ENCODE measurements at places on chromosomes 6 and 20. TPM values are rescaled to one million over a fixed set of nuclear protein-coding genes. Genes with fewer than 3 reads are reported as not detected.
A peak's percentile ranks its signal among the peaks of the same experiment; 100 is the strongest.

- no peak for DNase-seq
Measured at GRCh38 chr20:5918856-5919625, 31.3 kb downstream of the TRMT6 start.

GRCh38 chr20:20695250-20695816 lies 17.1 kb downstream of the RALGAPA2 start:
- DNase-seq, result no peak

DNA sequence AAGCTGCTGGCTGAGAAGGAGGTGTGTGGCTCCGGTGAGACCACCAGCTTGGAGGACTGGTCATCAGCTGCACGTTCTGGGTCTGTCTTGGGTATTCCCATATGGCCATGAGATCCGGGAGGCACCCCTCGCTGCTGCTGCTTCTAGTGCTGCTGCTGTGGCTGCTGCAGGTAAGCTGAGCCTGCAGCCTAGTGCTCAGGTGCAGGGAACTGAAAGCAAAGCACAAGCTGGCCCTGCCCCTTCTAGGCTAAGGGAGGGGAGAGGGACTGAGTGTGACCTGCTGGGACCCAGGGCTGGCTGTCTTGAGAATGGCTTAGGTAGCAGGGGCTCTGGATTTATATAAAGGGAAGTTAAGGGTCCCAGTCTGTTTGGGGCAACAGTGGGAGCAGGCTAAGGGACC lies 403 bp downstream of the CDH26 start:
- DNase-seq, result no peak

RTEL1 gene
- total RNA-seq, result 7.3 TPM

DNA sequence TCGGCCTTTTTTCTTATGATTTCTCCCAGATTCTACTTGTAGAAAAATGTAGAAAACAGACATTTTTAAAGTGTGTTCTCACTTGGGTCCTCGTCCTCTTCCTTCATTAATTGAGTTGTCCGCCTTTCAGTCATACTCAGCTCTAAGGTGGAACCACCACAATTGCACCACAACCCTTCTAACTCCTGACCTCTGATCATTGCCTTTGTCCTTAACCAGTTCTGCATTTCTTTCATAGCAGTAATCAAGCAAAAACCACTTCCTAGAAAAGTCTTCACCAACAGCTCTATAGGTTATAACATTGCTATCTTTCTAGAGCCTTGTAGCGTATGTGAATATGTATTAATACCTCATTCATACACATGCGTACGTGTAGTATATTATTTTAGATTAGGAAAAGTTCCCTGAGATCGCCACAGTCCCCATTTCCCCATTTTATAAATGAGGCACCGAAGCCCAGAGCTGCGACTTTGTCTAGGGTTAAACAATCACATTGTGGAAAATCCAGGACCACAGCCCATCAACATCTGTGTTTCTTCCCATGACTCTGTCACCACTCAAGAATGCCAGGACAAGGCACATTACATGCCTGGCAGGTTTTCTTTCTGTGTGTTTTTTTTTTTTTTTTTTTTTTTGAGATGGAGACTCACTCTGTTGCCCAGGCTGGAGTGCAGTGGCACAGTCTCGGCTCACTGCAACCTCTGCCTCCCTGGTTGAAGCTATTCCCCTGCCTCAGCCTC lies 175.5 kb downstream of the BTBD3 start:
- DNase-seq, result no peak

PPIL1 gene
- 65.2 TPM for total RNA-seq

GRCh38 chr20:13877793-13878192 lies 93.0 kb downstream of the NDUFAF5 start:
- no peak for DNase-seq

DNA sequence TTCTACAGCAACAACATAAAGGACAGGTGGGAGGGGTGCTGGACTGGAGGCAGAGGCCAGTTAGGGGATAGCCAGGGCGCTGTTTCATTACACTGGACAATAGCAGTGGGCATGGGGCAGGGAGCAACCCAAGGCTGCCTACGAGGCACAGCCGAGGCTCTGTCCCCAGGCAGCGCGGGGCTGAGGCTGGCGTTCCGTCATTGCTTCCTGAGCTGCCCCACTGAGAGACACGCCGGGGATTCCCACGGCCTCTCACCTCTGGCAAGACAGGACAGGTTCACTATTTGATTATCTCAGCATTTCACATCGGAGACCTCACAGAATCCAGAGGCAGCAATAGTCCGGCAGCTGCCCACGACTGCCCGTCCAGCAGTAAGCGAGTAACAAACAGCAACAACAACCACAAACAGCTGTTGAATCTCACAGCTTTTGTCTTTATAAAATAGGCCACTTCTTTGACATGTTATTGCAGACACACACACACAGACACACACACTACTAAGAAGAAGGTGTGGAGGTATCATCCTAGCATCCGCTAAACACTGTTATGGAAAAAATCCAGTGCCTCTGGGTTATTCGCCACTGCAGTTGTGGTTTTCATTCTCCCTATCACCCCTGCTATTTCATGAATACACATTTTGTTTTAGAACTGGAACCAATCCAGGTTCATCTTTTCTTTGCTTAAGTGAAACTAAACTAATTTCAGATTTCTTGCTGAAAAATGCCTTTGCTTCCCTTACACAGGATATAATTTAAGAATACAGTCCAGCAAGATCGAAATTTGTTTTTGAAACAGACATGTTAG lies 19.5 kb downstream of the KIF25 start:
- DNase-seq, result no peak

GRCh38 chr6:94049001-94049400 lies 629.6 kb upstream of the EPHA7 start:
- no peak for DNase-seq

DNA sequence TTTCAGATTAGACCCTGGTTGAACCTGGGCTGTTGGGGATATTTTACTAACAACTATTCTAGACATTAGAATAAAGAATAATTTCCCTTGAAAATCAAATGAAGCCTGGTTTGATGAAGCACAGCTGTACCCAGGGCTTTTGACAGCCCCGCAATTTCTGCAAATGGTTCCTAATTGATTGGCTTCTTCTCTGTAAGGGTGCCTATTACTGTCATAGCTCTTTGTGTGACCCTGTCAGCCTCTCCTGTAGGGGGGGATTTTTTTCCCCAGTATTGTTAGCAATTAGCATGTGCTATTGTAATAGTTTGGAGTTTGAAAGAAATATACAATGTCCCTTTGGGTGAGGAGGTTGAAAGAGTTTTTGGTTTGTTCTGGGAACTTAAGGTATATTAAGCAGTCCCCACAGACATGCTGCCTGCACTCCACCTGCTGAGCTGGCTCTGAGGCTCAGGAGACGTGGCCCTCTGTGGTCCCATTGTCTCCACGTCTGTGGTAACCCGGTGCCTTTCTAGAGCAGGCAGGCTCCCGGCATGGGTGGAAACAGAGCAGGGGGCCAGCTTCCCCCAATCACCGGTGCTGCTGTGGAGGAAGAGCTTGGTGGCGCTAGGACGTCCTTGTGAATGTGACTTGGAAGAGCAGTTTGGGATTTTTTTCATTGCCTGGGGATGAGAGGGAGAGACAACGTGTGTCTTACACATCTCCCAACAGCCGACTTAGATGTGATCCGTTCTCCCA lies 47.3 kb upstream of the CLDN20 start:
- no peak for DNase-seq

GRCh38 chr6:25302677-25303128 lies 23.5 kb downstream of the CARMIL1 start:
- DNase-seq, result no peak

DNA sequence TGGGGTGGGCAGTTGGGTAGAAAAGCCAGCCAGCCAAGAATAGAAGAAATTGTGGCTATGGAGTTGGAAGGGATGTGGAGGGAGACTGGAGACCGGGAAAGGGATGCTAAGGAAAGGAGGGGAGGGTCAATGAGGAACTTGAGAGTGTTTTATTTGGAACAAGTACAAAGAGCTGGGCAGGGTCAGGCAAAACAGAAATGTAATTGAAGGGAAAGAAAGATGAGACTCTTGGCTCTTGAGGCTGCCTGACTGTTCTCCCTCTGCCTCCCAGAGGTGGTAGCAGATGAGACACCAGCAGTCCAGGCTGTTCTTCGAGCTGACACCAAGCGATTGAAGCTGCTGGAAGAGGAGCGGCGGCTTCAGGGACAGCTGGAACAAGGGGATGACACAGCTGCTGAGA lies 12.7 kb downstream of the ABCF1 start:
- DNase-seq, result no peak

DNA sequence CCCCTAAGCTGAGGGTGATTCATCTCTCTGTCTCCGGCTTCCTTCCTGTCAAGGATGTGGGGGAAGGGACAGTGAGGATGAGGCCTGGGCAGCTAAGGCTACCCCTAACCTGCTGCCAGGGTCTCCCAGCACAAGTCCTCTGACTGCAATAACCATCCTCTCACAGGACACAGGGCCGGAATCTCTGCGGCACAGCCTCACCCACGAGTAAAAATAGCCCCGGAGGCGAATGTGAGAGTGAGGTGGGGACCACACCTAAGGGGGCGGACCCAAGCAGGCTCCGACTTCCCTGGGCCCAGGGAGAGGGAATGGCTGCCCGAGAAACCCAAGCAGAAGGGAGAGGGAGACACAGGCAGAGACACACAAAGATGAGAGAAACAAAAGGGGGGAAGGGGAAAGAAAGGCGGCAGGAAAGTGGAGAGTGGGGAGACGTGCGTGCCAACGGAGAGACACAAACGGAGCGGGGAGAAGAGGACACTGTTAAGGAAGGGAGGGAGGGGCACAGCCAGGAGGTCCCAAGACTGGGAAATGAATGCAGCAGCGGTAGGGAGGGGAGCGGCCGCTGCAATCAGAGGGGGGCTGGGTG lies 1.4 kb downstream of the CLIC1 start:
- DNase-seq, result peak; percentile 63

NR2E1 gene
- not detected for total RNA-seq

GRCh38 chr6:110944681-110945151 lies 13.8 kb upstream of the GTF3C6 start:
- DNase-seq, result no peak

DNA sequence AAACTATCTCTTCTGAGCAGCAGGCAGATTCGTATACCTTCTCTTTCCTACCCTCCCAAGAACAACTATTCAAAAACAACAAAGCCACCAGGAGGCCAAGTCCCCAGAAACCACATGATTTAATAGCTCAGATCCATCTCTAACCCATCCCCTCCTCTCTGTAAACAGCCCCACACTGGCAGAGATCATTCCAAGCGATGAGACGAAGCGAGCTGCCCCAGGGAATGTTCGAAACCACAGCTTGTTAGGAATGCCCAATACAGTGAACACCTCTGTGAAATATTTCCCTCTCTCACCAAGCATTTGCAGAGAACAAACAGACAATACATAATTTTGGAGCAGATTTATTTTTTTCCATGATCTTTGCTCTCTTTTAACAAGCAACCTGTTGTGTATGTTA lies 231.8 kb downstream of the SOD2 start:
- no peak for DNase-seq

DNA sequence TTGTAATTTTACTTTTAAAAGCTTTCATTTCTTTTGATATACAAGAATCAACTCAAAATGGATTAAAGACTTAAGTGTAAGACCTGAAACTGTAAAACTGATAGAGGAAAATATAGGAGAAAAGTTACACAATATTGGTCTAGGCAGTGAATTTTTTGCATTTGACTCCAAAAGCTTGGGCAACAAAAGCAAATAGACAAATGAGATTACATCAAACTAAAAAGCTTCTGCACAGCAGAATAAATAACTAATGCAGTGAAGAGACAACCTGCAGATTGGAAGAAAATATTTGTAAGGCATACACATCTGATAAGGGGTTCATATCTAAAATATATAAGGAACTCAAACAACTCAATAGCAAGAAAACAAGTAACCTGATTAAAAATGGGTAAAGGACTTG lies 3.0 kb downstream of the GABRR1 start:
- DNase-seq, result no peak

DNA sequence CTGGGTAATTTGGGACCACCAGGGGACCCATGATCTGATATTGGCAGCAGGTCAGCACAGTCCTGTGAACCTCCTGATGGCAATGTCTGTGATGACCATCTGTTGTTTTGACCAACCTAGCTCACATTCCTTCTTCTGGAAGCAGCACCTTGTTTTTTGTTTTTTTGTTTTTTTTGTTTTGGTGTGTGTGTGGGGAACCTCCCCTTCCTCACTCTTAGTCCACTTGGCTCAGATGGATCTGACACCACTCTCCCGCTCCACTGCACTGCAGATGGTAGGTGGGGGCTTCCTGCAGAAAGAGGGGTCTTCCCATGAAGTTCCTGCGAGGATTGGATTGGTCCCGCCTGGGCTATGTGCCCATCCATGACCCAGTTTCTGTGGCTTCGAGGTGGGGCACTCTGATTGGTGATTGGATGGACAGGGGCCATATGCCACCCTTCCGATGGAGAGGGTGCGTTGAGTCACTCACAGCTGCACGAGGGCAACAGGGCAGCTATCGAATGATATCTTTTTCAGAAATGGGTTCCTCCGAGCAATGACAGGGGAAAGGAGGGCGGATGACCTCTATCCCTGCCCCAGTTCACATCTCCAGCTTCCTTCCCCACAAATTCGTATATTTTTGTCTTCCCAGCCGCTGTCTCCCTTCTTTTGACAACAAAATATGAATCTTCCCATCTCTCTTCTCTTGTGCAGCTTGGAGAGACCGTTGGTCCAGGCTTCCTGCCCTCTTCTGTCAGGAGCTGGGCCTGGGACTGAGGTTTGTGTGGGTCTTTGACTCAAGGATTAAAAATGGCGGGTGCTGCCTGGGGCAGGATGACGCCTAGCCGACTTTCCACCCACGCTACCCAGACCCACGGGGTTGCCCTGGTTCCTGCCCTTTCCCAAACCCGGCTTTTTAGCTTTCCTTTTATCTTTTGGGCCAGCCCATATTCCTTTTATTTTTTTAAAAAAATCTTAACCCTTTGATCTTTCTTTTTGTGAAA lies 132.1 kb upstream of the KCNG1 start:
- no peak for DNase-seq

FUCA2 gene
- total RNA-seq, result 38.8 TPM

DNA sequence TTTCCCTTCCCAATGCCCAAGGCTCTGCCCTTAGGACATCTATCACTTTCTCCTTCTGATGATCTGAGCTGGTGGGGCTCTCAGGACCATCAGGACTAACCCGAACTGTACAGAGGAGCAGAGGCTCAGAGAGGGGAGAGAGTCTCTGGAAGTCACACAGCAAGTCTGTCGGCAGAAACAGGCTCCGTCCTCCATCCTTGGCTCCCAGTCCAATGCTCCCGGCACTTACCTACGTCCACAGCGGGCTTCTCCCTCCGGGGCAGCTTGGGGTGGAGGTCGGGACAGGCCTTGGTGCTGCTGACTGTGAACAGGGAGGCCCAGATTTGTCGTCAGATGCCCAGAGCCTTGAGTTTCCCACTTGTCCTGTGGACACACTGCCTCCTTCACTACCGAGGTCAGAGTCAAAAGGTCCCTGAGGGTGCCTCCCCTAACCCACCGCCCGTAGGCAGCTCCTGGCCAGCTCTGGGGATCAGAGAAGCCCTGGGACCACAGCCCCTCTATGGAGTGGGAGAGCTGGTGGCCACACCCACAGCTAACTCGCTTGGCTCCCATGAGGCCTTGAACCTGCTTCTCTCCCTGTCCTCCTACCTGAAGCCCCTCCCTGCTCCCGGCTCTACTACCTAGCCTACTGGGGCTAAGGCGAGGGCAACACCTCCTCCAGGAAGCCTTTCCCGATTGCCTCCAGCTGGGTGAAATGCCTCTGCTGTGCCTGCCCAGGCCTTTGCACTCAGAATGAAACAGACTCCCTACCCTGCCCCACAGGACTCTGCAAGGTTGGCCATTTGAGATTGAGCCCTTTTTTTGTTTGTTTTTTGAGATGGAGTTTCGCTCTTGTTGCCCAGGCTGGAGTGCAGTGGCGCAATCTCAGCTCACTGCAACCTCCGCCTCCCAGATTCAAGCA lies 22.6 kb downstream of the VSTM2L start:
- no peak for DNase-seq

Measured in Right ventricle myocardium superior (tissue), 1 donor.